Temporal lobe (tissue), 4 donors: ENCODE measurements at places on chromosomes 3 and 15. TPM values are rescaled to one million over a fixed set of nuclear protein-coding genes. Genes with fewer than 3 reads are reported as not detected.

The AHSG gene
- total RNA-seq = not detected

The THRB gene
- total RNA-seq = 54.1 TPM

The MYRIP gene
- total RNA-seq = 8.6 TPM

The DNAH12 gene
- 0.74 TPM for total RNA-seq

The ECT2 gene
- total RNA-seq = 9.3 TPM

The A4GNT gene
- total RNA-seq = not detected

The RARRES1 gene
- 1.2 TPM for total RNA-seq

The TTC23 gene
- total RNA-seq = 6.1 TPM

The GUCA1C gene
- not detected for total RNA-seq

The ZCWPW2 gene
- 4.2 TPM for total RNA-seq
